Kidney (tissue), 22 donors: ENCODE measurements at places on chromosomes 5 and 9.
A peak's percentile ranks its signal among the peaks of the same experiment; 100 is the strongest.

- DNase-seq, result no peak
- H3K4me1 ChIP-seq, result no peaks in the 10 kb centered on the region
- H3K36me3 ChIP-seq, result no peaks in the 10 kb centered on the region
- H3K4me3 ChIP-seq, result no peak overlapping the region
- H3K27me3 ChIP-seq, result no peaks in the 10 kb centered on the region
- H3K27ac ChIP-seq, result no peak overlapping the region
Observed at GRCh38 chr9:69577123-69577522, 95.0 kb downstream of the APBA1 start.

DNA sequence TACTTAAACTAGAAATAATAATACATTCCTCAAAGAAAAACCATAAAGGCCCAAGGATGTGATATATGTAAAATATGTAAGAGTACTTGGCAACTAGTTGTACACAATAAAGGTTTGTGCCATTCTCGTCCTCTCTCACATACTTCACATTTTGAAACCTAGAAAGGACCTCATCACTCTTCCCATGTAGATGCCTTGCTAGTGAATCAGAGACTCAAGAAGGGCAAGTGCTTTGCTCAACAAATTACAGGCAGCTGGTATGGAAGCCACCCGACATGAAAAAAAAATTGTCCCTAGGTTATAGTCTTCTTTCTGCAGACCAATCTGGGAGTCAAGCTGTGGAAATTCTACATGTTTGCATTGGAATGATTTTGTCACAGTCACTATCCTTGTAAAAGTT is 31.7 kb downstream of the ADRB2 start:
- DNase-seq, result no peak
- no peaks in the 10 kb centered on the region for H3K36me3 ChIP-seq
- H3K4me3 ChIP-seq, result no peak overlapping the region
- no peaks in the 10 kb centered on the region for H3K27me3 ChIP-seq

DNA sequence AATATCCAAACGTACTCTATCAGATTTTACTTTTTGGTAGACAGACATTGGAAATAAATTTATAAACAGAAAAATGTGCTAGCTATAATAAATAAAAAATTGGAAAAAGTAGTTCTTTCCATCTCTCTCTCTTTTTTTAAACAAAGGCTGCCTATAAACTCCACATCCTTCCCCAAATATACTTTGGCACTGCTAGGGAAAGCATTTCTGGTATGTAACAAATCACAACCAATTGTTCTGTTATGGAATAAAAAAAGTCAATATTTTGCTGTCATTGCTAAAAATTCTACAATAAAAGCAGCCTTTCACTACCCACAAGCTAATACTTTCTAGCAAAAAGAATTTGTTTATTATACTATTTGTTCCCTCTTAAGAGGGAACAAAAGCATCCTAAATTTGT is 169.2 kb upstream of the TARS1 start:
- no peaks in the 10 kb centered on the region for H3K27me3 ChIP-seq
- no peak overlapping the region for H3K4me3 ChIP-seq
- no peak overlapping the region for H3K27ac ChIP-seq
- DNase-seq, result no peak
- H3K4me1 ChIP-seq, result no peaks in the 10 kb centered on the region
- no peaks in the 10 kb centered on the region for H3K36me3 ChIP-seq

- H3K4me1 ChIP-seq, result no peaks in the 10 kb centered on the region
- no peaks in the 10 kb centered on the region for H3K36me3 ChIP-seq
- H3K27ac ChIP-seq, result no peak overlapping the region
Observed at GRCh38 chr5:57113481-57113880, 60.4 kb upstream of the GPBP1 start.

DNA sequence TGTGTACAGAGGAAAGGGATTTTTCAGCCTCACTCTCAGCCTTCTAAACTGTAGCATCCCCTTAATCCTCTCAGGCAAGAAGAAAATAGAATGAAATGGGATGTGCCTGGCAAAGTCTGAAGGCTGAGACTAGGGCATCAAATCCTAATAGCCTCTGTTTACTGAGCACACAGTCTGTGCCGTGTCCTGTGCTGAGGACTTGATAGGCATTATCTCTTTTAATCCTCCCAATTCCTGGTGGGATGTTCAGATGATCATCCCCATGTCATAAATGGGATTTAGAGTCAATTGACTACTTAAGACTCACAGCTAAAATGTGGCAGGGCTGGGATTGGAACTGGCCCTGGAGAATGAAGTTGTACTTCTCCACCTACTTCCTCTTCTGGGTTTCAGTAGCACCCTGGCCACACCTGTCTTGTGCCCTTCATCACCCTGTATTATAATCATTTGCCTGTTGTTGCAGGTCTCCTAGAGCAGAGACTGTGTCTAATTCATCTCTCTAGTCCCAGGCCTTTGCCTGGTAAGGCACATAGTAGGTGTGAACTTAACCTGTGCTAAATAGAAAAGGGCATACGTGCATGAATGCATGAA is 81.0 kb downstream of the WWC1 start:
- peaks cover 4% of the 10 kb centered on the region for H3K4me1 ChIP-seq
- no peaks in the 10 kb centered on the region for H3K27me3 ChIP-seq
- no peak overlapping the region for H3K27ac ChIP-seq
- DNase-seq, result no peak
- H3K36me3 ChIP-seq, result peaks cover 12% of the 10 kb centered on the region

- no peaks in the 10 kb centered on the region for H3K36me3 ChIP-seq
- H3K4me3 ChIP-seq, result peak overlapping the region; percentile 80
- H3K4me1 ChIP-seq, result peaks cover 5% of the 10 kb centered on the region
- no peaks in the 10 kb centered on the region for H3K27me3 ChIP-seq
- no peak for DNase-seq
- H3K27ac ChIP-seq, result peak overlapping the region; percentile 93
Observed at GRCh38 chr5:75510417-75510835, 1.0 kb downstream of the CERT1 start.

DNA sequence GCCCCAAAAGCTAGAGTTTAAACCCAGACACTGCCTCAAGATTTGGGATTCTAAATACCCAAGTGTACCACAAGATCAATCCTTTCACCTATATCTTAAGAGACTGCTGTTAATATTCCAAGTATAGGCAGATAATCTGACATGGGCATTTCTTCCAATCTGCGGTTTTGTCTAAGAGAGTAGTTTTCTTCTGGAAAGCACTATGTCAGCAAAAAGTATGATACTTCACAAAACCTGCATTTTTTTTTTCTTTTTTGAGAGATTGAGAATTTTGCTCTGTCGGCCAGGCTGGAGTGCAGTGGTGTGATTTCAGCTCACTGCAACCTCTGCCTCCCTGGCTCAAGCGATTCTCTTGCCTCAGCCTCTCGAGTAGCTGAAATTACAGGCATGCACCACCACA is 190.7 kb upstream of the TYRP1 start:
- DNase-seq, result no peak
- H3K27ac ChIP-seq, result no peak overlapping the region
- H3K4me3 ChIP-seq, result no peak overlapping the region
- H3K27me3 ChIP-seq, result no peaks in the 10 kb centered on the region
- no peaks in the 10 kb centered on the region for H3K4me1 ChIP-seq

DNA sequence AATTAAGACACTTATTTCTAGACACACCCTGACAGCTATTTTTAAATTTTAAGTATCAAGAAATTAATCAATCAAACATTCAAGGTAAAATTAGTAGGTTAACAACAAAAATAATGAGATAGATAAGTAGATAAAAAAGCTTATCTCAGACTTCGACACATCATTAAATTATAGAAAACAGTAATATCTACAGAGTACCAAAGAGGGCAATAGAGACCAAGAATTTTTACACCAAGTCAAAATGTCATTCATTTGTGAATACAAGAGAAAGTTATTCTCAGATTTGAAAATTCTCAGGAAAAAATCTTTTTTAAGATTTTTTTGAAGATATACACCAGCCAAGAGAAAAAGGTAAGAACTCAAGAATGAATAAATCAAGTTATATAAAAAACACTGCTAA is 445.6 kb downstream of the ACTL7B start:
- H3K4me1 ChIP-seq, result no peaks in the 10 kb centered on the region
- DNase-seq, result no peak
- H3K36me3 ChIP-seq, result no peaks in the 10 kb centered on the region
- H3K27me3 ChIP-seq, result no peaks in the 10 kb centered on the region
- no peak overlapping the region for H3K27ac ChIP-seq

DNA sequence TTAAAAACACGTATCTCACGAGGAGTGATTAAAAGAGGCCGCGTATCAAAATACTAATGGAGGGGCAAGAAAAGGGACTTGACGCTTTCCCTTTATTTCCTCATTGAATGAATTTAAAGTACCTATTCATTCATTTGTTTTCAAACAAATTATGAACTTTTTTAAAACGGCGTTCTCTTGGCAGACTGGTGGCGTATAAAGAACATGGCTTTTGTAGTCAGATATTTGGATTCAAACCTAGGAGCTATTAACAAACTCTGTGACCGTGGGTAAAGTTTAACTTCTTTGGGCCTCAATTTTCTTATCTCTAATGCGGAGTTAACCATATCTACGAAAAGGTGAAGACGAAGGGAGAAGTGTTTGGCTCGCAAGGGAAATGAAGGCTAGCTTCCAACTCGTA is 876 bp downstream of the CAAP1 start:
- peaks cover 3% of the 10 kb centered on the region for H3K4me1 ChIP-seq
- peak overlapping the region; percentile 92 for H3K4me3 ChIP-seq
- H3K36me3 ChIP-seq, result no peaks in the 10 kb centered on the region
- H3K27me3 ChIP-seq, result no peaks in the 10 kb centered on the region
- DNase-seq, result no peak

DNA sequence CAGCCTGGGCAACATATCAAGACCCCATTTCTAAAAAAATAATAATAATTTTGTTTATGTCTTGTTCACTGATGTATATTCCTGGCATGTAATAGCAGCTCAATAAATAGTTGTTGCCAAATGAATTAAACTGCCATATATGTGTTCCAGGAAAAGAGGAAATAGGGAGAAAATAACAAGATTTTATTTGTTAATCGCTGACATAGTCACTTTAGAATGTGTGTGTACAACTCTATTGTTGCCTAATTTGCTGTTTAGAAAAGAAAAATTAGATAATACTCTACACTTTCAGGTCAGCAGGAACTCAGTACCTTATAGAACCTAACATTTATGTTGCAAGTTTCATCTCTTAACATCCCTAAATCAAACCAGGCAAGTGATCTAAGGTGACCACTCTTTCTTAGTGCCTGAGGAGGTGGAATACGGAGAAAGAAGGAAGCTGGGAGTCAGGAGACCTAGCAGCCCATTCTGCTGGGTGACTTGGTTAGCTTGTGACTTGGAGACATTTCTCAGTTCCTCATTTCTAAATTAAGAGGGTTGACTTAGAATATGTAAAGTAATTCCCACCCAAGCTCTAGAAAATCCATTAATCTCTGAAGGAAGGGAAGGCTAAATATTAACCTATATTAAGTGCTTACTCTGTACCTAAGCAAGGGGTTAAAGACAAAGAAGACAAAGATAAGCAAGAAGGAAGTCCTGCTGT is 110.3 kb upstream of the IQGAP2 start:
- H3K4me3 ChIP-seq, result no peak overlapping the region
- no peaks in the 10 kb centered on the region for H3K36me3 ChIP-seq
- H3K27me3 ChIP-seq, result no peaks in the 10 kb centered on the region
- no peaks in the 10 kb centered on the region for H3K4me1 ChIP-seq

DNA sequence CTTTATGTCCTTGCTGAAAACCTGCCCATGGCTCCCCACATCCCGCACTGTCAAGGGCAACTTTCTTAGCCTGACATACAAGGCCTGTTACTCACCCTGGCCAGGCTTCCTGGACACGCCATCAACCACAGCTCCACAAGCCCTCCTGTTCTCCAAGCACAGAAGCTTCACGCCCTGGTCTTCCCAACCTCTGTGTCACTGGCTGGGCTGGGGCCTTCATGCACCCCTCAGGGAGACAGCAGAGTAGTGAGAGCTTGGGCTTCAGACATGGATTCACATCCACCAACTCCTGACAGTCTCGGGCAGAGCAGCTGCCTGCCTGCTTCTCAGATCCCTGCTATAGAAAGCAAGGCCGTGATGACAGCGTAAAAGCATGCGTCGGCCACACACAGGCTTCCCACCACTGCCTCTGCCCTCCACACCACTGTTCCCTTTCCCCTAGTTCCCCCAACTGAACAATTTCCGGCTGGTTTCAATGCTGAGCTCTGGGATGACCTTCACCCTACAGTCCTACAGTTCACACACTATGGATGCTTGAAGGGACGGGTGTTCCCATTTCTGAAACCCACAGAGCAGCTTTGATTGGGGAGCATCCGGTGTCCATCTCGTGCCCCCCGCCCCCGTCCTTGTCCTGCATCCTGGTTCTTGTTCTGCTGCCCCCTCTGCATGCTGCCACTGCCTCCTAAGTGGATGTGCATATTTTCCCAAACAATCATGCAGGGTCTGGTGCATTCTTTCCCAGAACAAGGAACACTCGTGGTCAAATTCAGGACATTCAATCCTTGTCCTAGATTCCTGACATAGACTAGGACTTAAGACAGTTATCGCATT is 33.4 kb upstream of the ADAMTS2 start:
- H3K27me3 ChIP-seq, result no peaks in the 10 kb centered on the region
- H3K4me3 ChIP-seq, result no peak overlapping the region
- H3K4me1 ChIP-seq, result peaks cover 4% of the 10 kb centered on the region
- H3K27ac ChIP-seq, result peak overlapping the region; percentile 22
- peak; percentile 17 for DNase-seq
- no peaks in the 10 kb centered on the region for H3K36me3 ChIP-seq

GRCh38 chr9:79940919-79941318 is 369.2 kb downstream of the TLE4 start:
- no peaks in the 10 kb centered on the region for H3K27me3 ChIP-seq
- no peak overlapping the region for H3K27ac ChIP-seq
- no peaks in the 10 kb centered on the region for H3K4me1 ChIP-seq
- H3K4me3 ChIP-seq, result no peak overlapping the region

GRCh38 chr5:74403771-74404170 is 236.8 kb downstream of the ENC1 start:
- H3K36me3 ChIP-seq, result no peaks in the 10 kb centered on the region
- H3K27ac ChIP-seq, result no peak overlapping the region
- H3K27me3 ChIP-seq, result no peaks in the 10 kb centered on the region
- no peak for DNase-seq
- no peaks in the 10 kb centered on the region for H3K4me1 ChIP-seq

GRCh38 chr9:95727947-95728520 is 147.5 kb upstream of the ERCC6L2 start:
- H3K36me3 ChIP-seq, result no peaks in the 10 kb centered on the region
- H3K4me1 ChIP-seq, result no peaks in the 10 kb centered on the region
- H3K27me3 ChIP-seq, result no peaks in the 10 kb centered on the region
- no peak overlapping the region for H3K27ac ChIP-seq

DNA sequence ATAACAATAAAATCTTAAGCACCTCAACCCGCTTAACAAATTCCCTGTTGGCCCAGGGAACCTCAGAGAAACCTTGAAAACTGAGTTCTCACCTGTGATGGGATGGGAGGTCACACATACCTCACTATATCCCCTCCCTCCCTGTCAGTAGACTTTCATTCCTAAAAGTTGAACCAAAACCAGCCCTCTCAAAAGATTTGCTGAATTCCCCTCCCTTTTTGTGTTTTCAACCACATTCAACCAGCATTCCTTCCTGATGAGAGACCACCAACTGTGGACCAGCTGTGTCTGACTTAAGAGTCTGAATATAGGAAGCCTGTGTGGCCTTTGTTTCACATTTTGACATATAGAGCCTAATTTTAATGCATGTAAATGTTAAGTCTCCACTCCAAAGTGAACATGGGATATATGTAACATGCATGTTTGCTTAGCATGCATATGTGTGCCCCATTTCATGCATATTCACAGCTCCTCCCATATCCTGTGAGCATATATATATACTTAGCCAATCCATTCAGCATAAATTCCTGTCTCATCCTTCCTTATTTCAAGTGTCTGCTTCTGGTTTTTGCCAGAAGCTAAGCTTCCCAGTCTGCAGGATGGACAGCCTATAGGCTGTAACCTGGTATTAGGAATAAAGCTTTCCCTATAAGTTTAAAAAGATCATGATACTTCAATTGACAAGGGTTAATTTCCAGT is 604.6 kb downstream of the PTPRD start:
- no peak for DNase-seq
- H3K4me1 ChIP-seq, result no peaks in the 10 kb centered on the region
- H3K27me3 ChIP-seq, result no peaks in the 10 kb centered on the region
- H3K27ac ChIP-seq, result no peak overlapping the region
- H3K4me3 ChIP-seq, result no peak overlapping the region
